ENCODE measurements at places on chromosomes 6 and 20.

GRCh38 chr6:108957221-108957620 is 109.0 kb downstream of the ARMC2 start:
- H3K27ac ChIP-seq: no peak overlapping the region
- no peaks in the 10 kb centered on the region for H3K27me3 ChIP-seq
- DNase-seq: no peak
- H3K4me3 ChIP-seq: no peak overlapping the region
- no peaks in the 10 kb centered on the region for H3K4me1 ChIP-seq

GRCh38 chr20:24497851-24498250 is 28.4 kb downstream of the SYNDIG1 start:
- H3K36me3 ChIP-seq: no peaks in the 10 kb centered on the region
- DNase-seq: no peak
- H3K27me3 ChIP-seq: no peaks in the 10 kb centered on the region
- H3K27ac ChIP-seq: no peak overlapping the region

DNA sequence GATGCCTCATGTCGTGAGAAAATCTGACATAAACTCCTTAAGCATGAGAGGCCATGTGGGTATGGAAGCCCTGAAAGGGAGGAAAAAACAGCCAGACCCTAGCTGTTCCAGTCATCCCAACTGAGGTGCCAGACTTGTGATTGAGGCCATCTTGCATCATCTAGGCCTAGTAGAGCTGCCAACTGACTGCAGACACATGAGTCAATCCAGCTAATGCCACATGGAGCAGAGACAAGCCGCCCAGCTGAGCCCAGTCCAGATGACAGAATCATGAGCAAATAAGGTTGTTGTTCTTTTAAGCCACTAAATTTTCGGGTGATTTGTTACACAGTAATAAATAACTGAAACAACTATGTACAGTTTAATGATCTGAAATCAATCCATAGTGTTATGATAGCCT is 680.9 kb downstream of the MAFB start:
- H3K4me1 ChIP-seq: no peaks in the 10 kb centered on the region
- no peaks in the 10 kb centered on the region for H3K36me3 ChIP-seq
- no peak overlapping the region for H3K27ac ChIP-seq
- no peak overlapping the region for H3K4me3 ChIP-seq

GRCh38 chr6:113048741-113049140 is 701.6 kb downstream of the RFPL4B start:
- no peaks in the 10 kb centered on the region for H3K27me3 ChIP-seq
- H3K4me3 ChIP-seq: no peak overlapping the region
- H3K36me3 ChIP-seq: no peaks in the 10 kb centered on the region
- no peak overlapping the region for H3K27ac ChIP-seq

GRCh38 chr6:170572704-170573466 is 11.6 kb downstream of the PDCD2 start:
- H3K36me3 ChIP-seq: peaks cover 91% of the 10 kb centered on the region
- no peak overlapping the region for H3K27ac ChIP-seq
- H3K4me3 ChIP-seq: no peak overlapping the region
- DNase-seq: no peak
- no peaks in the 10 kb centered on the region for H3K27me3 ChIP-seq
- no peaks in the 10 kb centered on the region for H3K4me1 ChIP-seq

- H3K27me3 ChIP-seq: no peaks in the 10 kb centered on the region
- DNase-seq: no peak
- no peaks in the 10 kb centered on the region for H3K4me1 ChIP-seq
- no peaks in the 10 kb centered on the region for H3K36me3 ChIP-seq
These were observed 212.6 kb downstream of the CLIC5 start for GRCh38 chr6:45803071-45803470.

DNA sequence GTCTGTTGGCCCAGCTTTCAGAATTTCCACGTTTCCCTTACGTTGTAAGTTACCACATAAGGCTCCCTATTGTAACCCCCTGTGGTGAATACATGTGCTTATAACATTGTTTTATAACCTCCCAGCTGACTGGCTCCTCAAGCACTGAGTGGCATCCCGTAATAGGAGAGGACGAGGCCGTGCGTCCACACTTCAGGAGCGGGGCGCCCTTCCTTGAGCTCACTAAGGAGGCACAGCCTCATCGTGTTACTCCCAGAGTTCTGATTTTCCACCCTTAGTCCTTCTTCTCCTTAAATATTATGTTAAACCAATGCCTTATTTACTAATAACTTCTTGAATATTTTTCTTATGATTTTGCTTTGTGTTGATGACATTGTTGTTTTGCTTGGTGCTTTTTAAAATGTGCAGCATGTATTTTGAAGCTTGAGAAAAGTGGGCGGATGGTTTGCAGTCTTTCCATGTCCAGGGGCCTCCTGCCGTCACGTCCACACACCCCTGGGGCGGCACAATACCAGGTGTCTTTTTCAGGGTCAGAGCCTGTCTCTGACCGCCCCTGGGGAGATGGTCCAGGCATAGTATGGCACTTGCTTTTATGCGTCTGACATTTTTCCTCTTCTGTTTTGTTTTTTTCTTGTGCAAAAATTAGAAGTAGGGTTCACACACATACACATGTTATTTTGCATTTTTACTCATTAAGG is 181.8 kb downstream of the DLL1 start:
- H3K27me3 ChIP-seq: peaks cover 25% of the 10 kb centered on the region
- no peaks in the 10 kb centered on the region for H3K36me3 ChIP-seq
- no peaks in the 10 kb centered on the region for H3K4me1 ChIP-seq
- no peak overlapping the region for H3K4me3 ChIP-seq
- H3K27ac ChIP-seq: no peak overlapping the region
- peak; percentile 35 for DNase-seq

DNA sequence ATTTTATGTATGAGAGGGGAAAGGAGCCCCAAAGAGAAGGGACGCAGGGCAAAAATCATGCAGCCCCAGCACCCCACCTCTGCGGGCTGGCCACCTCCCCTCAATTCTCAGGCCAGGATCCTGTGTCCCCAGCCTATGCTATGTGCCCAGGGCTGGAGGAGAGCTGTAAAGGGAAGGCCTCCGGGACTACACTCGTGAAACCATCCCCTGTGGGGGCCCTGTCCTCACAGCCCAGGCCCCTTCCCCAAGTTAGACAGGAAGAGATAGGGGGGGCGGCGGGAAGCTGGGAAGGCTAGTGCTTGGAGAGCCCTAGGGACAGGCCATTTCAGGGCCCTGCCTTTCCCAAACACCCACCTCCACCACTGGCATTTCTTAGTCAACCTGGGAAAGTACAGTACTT is 1.4 kb upstream of the COL11A2 start:
- H3K4me1 ChIP-seq: peaks cover 24% of the 10 kb centered on the region
- H3K4me3 ChIP-seq: peak overlapping the region; percentile 49
- H3K36me3 ChIP-seq: peaks cover 15% of the 10 kb centered on the region
- DNase-seq: no peak

DNA sequence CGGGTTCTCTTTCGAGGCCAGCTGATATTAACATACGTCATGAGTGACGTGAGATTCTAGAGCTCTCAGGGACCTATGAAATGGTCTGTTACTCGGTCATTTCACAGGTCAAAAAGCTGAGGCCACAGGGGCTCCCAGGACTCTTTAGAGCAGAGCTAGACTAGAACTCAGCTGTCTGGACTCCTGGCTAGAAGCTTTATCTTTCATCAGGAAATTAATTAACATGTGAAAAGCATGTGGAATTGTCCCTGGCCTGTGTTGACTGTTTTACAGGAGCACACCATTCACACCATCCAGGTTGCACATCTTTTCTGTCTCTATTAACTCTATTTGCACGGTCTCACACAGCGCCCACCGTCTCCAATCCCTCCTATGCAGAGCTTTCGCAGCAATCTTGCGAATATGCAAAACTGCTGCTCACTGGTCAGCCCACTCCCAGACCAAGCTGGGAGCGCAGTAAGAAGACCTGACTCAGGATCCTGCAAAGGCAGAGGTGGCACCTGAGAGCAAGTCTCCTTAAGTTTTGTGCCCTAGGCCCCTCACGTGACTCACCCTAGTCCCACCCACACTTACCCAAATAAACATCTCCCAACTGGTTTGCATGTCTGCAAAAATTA is 522.5 kb downstream of the CD83 start:
- H3K4me3 ChIP-seq: no peak overlapping the region
- H3K4me1 ChIP-seq: no peaks in the 10 kb centered on the region
- no peak overlapping the region for H3K27ac ChIP-seq
- DNase-seq: no peak

- no peak overlapping the region for H3K27ac ChIP-seq
- H3K36me3 ChIP-seq: no peaks in the 10 kb centered on the region
- no peak overlapping the region for H3K4me3 ChIP-seq
- H3K27me3 ChIP-seq: no peaks in the 10 kb centered on the region
- H3K4me1 ChIP-seq: no peaks in the 10 kb centered on the region
These were observed 81.1 kb downstream of the SASH1 start for GRCh38 chr6:148423601-148424270.

- H3K36me3 ChIP-seq: peaks cover 8% of the 10 kb centered on the region
- H3K27ac ChIP-seq: no peak overlapping the region
- no peaks in the 10 kb centered on the region for H3K27me3 ChIP-seq
- no peak for DNase-seq
- H3K4me1 ChIP-seq: no peaks in the 10 kb centered on the region
These were observed 459.6 kb downstream of the UTRN start for GRCh38 chr6:144744720-144745119.

DNA sequence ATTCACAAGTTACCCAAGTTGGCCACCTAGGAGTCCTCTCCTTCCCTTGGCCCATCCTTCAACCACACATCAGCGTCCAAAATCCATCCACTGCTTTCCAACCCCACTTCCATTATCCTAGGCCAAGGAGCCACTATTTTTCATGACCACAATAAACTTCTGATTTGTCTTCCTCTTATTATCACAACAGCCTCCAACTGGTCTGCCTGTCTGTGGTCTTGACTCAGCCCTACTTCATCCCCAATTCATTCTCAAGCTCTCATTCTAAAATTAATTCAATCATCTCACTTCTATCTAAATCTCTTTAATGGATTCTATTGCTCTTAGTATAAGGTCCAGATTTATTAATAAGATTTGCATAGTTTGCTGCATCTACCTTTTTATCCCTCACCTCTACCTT is 189.0 kb upstream of the PRDM1 start:
- no peak overlapping the region for H3K4me3 ChIP-seq
- no peak for DNase-seq
- H3K4me1 ChIP-seq: no peaks in the 10 kb centered on the region
- no peaks in the 10 kb centered on the region for H3K36me3 ChIP-seq
- H3K27me3 ChIP-seq: peaks cover 6% of the 10 kb centered on the region

DNA sequence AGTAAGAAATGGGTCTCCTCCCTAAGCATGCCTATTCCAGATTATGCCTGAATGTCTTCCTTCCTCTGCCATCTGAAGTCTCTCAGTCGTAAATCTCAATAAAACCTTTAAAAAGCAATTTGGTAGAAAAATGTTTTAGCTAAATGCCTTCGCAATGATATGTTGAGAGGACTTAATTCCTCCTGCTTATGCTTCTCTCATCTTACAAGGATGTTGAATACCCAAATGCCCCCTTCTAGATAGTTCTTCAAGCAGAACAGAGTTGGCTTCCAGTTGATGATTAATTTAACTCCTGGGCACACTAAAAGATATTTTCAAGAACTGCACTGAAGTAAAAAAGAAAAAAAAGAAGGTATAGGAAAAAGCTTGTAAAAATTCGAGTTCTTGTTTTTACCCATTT is 275.0 kb upstream of the SPTLC3 start:
- no peaks in the 10 kb centered on the region for H3K27me3 ChIP-seq
- peaks cover 18% of the 10 kb centered on the region for H3K4me1 ChIP-seq
- H3K27ac ChIP-seq: no peak overlapping the region
- no peaks in the 10 kb centered on the region for H3K36me3 ChIP-seq
- H3K4me3 ChIP-seq: no peak overlapping the region

DNA sequence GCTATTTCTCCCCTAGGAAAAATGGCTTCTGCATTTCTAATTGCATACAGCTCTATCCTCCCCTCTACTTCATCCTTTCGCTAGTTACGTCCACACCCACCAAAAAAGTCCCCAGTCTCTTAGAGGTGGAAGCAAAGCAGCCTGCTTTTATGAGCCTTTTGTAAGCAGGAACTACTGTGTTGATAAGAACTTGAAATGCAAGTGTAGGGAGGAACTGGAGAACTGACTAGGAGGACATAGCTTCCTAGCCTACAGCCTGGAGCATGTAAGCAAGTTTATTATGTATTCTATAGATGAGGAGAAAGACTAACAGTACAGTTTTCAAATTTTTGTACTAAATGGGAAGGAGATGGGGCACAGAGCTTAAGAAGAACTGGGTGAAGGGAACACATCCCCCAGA is 10.3 kb downstream of the ARHGAP18 start:
- no peaks in the 10 kb centered on the region for H3K36me3 ChIP-seq
- no peaks in the 10 kb centered on the region for H3K27me3 ChIP-seq
- no peak overlapping the region for H3K27ac ChIP-seq
- no peaks in the 10 kb centered on the region for H3K4me1 ChIP-seq
- H3K4me3 ChIP-seq: no peak overlapping the region

DNA sequence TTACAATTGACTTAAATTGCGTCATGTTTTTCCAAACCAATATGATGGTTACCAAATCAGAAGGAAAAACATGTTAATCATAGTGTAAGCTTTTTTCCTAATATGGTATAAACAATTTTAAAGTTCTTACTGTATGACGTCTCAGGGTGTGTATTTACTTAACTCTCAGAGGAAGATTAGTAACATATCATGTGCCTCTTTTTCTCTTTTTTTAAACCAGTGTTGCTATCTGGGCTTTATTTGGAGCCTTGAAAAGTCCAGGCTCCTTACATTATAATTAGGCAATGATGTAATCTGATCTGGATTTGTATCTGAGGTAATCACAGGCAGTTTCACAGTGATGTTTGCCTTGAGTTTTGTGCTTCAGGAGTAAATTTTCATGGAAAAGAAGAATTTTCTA is 20.4 kb upstream of the RAB23 start:
- no peaks in the 10 kb centered on the region for H3K27me3 ChIP-seq
- no peak overlapping the region for H3K4me3 ChIP-seq
- H3K27ac ChIP-seq: peak overlapping the region; percentile 79
- H3K36me3 ChIP-seq: no peaks in the 10 kb centered on the region
- DNase-seq: no peak

DNA sequence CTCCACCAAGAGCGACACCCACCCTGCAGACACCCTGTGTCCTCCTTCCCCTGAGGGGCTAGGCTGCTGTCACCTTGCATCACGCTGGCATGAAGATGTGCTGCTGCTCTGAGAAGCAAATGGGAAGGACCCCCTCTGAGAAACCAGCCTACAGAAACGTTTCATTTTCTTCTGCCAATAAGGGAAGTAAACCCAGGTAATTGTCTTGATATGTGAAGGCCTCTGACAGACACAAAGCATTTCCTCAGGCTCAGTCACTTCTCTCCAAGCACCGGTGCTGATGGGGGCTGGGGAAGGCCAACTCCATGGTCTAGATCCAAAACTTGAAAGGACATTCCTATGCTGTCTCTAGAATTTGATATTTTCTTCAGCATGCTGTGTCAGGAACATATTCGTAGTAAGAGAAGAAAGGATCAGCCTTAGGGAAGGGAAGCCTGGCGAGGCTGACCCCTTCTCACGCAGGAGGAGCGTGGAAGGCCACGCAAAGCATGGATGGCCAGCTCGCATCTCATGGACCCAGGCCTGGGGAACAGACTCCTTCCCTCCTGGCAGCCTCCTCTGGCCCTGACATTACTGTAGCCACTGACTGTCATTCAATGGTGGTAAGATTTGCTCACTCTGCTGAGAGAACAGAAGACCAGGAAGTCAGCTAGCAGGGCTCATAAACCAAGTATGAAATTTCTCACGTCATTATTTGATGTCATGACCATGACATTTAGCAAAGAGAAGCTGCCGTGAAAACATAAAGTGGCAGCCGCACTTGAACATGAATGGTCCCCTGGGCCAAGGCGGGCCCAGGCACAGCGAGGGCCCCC is 20.4 kb downstream of the ACSS1 start:
- H3K4me3 ChIP-seq: no peak overlapping the region
- peak overlapping the region; percentile 84 for H3K27ac ChIP-seq
- H3K36me3 ChIP-seq: no peaks in the 10 kb centered on the region
- peaks cover 8% of the 10 kb centered on the region for H3K4me1 ChIP-seq
- peak; percentile 87 for DNase-seq

GRCh38 chr6:5125152-5126006 is 40.2 kb downstream of the PPP1R3G start:
- DNase-seq: no peak
- H3K27ac ChIP-seq: no peak overlapping the region
- H3K4me1 ChIP-seq: peaks cover 4% of the 10 kb centered on the region
- no peak overlapping the region for H3K4me3 ChIP-seq
- no peaks in the 10 kb centered on the region for H3K36me3 ChIP-seq

Data from tibial artery (tissue), 4 donors.